ENCODE measurements at places on chromosomes 11 and 22.

DNA sequence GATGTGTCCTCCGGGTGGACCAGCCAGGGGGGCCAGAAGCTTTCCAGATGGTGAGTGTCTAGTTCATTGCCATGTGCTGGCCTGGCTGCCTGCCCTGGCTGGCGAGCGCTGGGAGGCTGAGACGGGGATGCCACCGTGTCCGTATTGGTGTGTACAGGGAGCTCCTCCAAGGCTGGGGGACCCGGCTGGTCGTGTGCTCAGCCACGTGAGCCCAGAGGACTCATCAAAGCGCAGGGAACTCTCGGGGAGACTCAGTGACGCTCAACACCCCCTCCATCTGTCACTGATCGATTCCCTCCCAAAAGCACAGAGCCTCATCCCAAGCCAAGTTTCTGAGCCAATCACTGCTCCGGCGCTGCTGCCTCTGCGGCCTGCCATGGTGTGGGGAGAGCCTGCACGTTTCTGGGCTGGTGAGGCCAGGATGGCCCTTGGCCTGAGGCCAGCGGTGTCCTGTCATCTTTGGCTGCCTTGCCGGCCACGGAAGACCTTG, 423.7 kb downstream of the SHANK2 start:
- DNase-seq, result no peak

DNA sequence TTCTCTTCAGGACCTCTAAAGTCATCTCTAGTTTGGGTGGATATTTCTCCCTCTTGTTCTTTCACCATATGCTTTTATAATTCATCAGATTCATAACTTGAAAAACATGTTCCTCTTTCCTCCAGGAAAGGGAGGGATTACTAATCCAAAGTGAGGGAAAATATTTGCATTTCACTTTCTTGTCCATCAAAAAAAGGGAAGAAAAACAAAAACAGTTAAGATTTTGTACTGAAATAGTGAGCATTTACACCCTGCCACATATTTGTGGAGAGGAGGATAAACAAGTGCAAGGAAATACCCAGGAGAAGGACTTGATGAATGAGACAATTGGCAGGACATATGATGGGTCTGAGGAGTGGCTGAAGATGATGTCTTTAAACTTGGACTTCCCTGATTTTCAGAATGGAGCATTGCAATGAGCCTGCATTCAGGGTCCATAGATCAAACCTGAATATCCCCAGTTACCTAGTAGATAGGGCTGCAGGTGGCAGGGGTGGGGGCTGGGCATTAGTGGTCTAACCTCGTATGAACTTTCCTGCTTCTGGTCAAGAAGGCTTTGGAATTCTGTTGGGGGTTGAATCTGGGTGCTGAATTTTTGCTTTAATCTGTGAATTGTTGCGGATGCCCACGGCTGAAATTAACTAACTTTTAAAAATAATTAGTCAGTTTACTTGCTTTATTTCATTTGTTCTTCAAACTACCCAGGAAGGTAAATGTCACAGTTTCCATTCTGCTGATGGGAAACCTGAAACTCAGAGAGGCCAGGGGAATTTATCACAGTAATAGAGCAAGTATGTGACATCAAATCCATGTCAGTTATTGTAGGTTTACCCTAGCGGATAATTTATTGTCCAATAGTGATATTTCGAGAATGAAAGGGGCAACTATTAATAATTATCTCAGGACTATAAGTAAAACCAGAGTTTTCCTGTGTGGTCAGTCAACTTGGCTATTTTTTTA, 36.9 kb upstream of the TMEM123 start:
- no peak for DNase-seq

GRCh38 chr11:36360826-36361415, 64.8 kb downstream of the PRR5L start:
- no peak for DNase-seq

DNA sequence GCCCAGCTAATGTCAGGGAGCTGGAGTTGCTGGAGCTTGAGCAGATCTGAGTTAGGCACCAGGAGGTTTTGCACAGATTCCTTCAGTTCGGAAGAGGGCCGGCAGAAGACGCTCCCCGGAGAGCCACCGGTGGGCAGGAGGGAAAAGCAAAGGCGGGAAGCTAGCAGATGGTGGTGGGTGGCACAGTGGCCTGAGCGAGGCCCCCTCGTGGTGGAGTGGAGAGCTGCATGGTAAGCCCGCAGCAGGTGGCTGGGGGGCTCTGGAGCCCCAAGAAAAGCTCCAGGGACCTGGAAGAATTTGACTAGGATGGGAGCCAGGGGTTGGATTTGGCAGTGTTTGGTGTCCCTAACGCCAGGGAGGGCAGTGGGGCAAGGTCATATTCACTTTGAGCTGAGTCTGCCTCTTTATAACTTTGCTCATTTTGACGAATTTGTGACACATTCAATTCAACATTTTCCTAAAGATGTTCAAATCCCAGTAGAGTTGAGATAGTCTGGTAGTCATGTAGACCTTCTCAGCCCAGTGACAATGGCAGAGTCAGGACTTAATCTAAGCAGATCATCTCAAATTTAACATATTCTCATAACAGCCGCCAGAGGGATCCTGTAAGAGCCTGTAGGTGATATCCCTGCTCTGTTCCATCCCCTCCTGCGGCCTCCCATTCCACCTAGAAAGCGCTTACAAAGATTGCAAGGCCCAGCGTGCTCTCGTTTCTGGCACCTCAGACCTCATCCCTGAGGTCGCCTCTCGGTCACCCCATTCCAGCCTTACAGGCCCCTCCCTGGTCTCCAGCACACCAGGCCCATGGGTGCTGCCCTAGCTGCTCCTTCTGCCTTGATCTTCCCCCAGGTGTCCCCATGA, 57.9 kb downstream of the TRIM29 start:
- no peak for DNase-seq

- no peak for DNase-seq
These were observed 10.7 kb downstream of the DENND5A start for GRCh38 chr11:9254416-9254815.

DNA sequence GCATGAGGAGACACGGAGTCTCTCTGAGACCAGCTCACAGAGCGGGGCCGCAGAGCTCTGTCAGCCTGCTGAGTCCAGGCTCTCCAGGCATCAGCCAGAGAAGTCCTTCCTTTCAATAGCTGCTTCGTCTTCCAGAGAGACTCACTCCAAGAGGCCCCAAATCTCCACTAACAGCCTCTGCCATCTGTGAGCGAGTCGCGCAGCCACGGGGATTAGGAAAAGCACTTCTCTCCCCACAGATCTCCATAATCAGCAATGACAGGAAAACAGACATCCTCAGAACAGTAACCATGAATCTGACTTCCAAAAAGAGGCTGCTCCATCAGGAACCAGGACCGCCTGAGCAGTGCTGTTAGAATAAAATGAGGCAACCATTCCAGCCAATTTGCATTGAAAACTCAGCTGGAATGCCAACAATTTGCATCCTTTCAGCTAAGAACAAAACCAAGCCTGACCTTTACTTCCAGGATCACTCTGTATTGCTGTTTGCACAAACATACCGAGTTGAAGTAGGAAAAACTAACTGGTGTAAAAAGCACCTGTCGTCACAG, 65.4 kb downstream of the SMCO4 start:
- peak; percentile 26 for DNase-seq

- no peak for DNase-seq
These were observed 36.9 kb downstream of the NXPE1 start for GRCh38 chr11:114522818-114523217.

DNA sequence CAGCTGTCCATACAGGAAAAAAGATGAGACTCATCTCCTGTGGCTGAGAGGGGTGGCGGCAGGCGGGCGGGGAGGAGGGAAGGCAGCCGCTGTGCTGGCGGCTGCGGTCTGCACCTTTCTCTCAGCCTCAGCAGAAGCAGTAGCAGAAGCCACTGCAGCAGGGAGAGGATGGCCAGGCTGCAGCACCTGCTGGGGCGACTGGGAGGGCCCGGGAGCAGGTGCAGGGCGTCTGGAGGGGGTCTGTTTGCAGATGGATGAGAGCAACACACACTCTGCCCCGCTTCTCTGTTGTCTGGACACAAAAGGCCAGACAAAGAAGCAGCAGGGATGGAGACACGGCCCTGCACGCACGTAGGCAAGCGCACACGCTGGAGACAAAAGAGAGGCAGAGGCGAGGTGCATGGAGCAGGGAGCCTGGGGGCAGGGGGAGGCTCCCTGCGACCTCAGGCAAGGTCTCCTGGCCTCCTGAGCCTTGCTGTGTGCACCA, 9.3 kb upstream of the MIAT start:
- peak; percentile 66 for DNase-seq

GRCh38 chr22:24146791-24147353, 34.4 kb upstream of the SUSD2 start:
- no peak for DNase-seq

GRCh38 chr22:29917052-29917902, 34.3 kb downstream of the MTMR3 start:
- DNase-seq, result peak; percentile 41

GRCh38 chr11:1628506-1629325, 859 bp upstream of the KRTAP5-5 start:
- peak; percentile 80 for DNase-seq

- peak; percentile 85 for DNase-seq
These were observed 7.3 kb downstream of the KCNJ1 start for GRCh38 chr11:128859563-128860441.

DNA sequence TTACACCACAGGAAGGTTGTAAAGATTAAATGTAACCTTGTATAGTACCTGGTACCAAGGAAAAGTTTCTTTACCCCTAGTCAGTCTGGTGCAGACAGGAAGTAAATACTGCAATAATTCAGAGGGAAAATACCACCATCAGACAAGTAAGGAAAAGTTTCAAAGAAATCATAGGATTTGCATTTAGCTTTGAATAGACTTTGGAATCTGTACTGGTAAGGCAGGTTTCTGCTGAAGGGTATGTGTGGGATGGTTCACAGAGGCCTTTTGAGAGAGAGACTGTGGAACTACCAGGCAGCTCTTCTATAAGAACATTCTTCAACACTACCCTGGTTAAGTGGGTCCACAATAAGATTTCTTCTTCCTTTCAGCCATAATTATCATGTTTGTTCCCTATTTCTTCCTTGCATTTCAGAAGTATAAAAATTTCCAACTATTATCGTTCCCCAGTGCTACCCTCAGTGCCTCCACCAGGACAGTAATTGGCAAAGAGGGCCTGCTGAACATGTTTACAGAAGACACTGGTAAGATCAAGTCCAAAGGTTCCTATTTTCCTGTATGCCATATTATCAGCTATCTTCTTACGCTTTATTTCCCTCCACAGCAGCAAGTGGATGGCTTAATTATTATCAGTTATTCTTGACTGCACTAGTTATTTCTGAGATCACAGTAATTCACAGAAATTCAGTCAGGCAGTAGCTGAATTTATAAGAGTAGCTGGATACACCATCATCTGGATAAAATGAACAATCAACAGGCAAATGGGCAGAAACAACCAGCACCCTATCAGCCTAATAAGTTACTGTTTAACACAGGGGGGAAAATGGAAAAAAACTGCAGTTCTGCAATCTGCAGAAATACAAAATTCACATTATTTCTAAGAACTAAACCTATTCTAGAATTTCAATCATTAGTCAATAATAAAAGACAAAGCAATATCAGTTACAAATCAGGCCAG, 48.5 kb downstream of the PITPNB start:
- DNase-seq, result no peak

DNA sequence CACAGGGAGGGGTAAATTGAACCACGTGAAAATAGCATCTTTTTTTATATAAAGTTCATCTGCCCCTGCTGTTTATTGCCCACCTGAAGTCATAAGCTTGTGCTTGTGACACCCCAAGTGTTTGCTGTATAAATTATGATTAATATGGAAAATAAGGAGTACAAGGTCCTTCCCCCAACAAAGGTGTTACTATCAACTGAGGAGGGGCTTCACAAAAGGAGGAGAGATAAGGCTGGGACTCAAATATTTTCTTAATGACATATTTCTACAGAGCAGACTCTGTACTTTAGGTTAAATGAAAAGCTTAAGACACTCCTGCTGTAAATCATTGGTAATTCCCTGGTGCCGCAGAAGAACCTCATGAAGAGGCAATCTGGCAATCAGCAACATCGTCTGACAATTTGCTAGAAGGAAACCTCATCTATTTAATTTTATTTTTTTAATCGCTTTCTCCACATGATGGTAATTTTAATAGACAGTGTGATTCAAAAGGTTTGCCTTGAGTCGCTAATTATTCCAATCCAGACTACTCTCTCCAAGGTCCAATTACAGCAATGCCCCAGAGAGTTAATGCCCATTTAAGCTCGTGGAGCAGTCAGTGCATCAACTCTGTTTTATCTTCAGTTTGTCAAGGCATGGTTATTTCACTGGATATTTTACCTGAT, 1432.4 kb downstream of the FAM181B start:
- no peak for DNase-seq

GRCh38 chr11:75823415-75823814, 8.4 kb downstream of the UVRAG start:
- DNase-seq, result no peak

DNA sequence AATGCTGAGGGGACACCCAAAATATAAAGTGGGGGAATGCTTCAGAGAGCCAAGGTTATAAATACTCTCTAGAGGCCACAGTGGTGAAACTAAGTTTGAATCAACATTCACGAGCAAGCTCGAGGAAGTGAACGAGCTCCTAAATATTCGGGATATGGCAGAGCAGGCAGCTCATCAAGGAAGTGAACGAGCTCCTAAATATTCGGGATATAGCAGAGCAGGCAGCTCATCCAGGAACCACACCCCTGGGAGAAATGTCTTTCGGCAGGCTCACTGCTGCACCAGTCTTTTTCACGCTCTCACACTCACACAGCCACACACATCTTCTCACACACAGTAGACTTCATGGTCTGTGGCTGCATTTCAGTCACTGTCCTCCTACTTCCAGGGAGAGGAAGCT, 787.5 kb downstream of the OPCML start:
- no peak for DNase-seq

DNA sequence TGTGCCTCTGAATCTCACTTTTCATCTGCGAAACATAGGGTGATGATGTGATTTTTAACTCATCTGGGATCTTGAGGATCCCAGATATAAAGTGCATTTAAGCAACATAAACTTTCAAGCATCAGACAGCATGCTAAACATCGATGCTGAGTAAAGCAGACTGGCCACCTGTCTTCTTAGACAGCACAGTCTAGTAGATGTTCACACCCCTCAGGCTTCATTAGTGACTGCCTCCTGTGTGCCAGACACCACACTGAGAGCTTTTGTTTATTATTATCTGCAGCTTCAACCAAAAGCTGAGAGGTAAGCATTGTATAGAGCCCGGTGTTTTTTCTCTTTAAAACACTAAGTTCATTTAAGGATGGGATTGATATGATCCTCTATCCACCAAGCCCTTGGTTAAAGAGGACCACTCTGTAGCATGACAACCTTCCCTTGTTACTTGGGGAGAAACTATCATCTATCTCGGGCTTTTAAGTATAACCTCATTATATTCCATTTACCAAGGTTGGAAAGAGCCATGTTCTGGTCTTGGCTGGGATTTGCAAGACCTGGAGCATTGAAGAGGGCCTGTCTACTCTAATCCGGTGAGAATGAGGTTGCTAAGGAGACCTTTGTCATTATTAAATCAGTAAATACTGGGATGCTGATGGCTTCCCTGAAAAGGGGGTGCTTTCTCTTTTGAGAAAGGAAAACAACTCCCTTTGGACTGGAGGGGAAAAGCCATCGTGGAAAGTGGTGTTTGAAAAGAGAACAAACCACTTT, 114.2 kb upstream of the SEZ6L start:
- DNase-seq, result no peak

DNA sequence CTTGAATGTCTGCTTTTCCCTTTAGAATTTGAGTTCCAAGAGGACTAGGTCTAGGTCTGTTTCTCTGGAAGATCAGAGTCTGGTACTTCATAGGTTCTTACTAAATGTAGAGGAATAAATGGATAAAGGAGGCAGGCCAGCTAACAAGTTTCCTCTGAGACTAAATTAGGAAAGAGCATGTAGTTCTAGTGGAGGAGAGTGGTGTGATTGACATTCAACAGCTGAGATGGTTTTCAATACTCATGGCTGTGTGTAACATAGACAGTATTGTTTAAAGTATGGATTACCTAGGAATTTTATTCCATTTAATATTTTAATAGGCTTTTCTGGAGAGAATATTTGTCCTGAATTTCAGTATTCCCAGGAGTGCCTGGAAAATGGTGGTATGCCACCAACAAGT, 364.7 kb downstream of the METTL15 start:
- no peak for DNase-seq
